Pulmonary artery endothelial cell (primary cell): ENCODE measurements at places on chromosomes 3 and 15. TPM values are rescaled to one million over a fixed set of nuclear protein-coding genes. Genes with fewer than 3 reads are reported as not detected.

- DNase-seq: no peak
Measured at GRCh38 chr3:183298701-183299153, 45.7 kb downstream of the B3GNT5 start.

DNA sequence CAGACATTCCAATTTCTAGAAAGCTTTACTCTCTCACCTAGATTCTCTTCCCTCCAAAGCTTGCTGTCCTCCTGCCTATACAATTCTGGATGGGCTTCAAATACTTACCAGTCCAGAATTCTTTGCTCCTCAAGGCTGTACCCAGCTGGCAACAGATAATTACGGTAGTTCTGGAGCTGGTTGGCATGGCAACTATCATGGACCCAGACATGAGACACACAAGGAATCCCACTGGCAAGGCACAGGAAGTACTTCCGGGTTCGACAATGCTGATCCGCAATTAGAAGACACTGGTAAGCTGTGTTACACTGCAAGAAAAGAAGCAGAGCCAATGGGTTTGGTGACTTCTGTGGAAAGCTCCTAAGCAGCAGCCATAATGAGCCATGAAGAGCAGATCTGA, 37.9 kb downstream of the TUBGCP4 start:
- DNase-seq: no peak

The SAMD7 gene
- total RNA-seq: not detected in 2 replicates

DNA sequence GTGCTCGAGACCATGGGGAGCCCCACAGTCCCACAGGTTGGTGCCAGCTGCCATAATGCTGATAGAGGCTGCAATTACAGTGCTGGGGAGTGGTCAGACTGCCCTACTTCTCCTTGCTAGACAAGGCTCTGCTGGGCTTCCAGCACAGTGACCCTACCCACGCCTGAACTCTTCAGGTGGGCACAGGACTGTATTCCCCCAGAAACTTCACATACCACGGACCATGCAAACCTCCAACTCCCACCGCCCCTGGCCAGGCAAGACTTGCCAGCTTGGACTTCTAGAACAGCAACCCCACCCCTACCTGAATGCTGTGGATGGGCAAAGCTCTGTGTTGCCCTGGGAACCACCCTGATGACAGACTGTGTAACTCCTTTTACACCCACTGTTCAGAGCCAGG, 885.3 kb downstream of the SI start:
- DNase-seq: no peak

GRCh38 chr15:25504307-25504706, 65.5 kb upstream of the UBE3A start:
- DNase-seq: no peak
